ENCODE measurements at places on chromosomes 3 and 15.

DNA sequence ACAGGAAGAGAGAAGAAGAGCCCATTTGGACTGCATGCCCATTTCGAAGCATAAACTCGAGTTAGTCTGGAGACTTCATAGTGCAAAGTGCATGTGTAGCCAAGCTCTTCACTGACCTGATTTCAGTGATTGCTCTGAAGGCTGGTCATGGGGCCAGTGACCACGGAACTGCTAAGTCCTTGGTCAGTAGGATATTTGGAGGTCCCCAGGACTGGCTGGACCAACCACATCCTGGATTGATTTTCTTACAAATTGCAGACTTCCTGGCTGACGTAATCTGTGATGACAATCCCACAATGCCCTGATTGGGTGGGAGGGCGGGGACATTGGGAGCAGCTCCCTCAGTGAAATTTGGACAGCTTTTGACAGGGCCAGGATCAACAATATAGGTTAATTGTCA is 233.4 kb downstream of the CACNA2D3 start:
- DNase-seq = no peak

- DNase-seq = peak; percentile 51
These were observed 8.5 kb downstream of the FAM107A start for GRCh38 chr3:58568572-58569286.

GRCh38 chr15:68582864-68583263 is 4.1 kb downstream of the CORO2B start:
- no peak for DNase-seq

DNA sequence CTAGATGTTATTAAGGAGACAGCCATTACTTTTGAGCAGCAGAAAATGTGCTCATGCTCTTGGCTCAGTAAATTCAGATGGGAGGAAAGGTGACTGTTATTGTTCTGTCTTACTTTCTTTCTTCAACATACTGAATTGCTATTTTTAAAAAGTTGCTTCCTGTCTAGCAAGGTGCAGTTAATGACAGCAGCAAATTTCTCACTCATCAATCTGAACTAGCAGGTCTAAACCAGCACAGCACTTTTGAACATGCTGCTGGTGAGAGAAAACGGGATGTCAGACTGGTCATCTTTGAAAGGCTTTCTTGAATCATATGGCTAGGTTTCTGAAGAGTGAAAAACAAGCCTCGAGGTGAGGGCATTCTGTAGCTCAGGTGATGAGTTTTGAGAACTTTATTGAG is 384.7 kb downstream of the MFSD1 start:
- no peak for DNase-seq

DNA sequence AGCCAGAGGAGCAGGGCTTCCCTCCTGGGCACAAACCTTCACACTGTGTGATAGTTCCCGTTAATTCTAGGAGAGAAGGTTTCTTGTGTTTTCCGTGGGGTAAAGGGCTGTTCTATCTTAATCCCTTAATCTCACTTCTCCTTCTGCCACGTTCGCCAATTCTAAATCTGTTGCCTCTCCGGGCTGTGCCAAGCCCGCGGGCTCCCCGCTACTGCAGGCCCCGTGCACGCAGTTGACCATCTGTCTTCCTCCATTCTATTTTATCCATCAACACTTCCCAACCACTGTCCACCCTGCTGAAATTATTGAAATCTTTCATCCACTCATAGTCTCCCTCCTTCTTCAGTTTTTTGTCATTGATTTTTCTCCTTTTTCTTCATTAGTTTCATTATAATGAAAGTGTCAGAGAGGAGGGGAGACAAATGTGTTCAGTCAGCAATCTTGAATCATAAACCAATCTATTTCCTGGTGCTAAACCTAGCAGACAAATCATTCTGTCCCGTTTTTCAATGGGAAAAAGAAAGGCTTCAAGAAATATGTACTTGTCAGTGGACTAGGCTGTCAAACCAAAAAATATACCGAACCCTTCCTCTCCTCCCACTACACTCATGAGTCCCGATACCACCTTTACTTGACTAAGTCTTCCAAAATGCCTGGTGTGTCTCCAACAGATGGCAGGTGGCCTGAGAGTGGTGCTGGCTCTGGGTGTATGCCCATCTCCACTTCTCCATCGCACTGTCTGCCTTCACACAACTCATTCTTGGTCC is 39.6 kb downstream of the SLCO2A1 start:
- DNase-seq = no peak

GRCh38 chr3:99049164-99049563 is 147.7 kb upstream of the DCBLD2 start:
- no peak for DNase-seq

GRCh38 chr3:102163039-102163817 is 271.6 kb upstream of the ZPLD1 start:
- DNase-seq = no peak

DNA sequence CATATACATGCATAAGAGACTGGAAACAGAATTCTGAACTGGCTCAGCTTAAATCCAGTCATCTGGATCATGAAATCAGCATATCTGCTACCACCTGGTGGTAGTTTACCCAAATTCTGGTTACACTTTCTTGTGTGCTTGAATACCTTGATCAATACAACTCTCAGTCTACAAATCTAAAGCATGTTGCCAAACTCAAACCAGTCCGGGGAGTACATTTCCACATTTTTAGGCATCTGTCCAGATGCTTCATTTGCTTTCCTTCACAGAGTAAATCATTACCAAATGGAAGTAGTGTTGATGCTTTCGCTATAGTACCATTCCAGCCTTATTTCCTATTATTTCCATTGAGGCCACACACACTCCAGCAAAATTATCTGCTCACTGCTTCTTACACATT is 126.4 kb downstream of the P2RY1 start:
- no peak for DNase-seq

DNA sequence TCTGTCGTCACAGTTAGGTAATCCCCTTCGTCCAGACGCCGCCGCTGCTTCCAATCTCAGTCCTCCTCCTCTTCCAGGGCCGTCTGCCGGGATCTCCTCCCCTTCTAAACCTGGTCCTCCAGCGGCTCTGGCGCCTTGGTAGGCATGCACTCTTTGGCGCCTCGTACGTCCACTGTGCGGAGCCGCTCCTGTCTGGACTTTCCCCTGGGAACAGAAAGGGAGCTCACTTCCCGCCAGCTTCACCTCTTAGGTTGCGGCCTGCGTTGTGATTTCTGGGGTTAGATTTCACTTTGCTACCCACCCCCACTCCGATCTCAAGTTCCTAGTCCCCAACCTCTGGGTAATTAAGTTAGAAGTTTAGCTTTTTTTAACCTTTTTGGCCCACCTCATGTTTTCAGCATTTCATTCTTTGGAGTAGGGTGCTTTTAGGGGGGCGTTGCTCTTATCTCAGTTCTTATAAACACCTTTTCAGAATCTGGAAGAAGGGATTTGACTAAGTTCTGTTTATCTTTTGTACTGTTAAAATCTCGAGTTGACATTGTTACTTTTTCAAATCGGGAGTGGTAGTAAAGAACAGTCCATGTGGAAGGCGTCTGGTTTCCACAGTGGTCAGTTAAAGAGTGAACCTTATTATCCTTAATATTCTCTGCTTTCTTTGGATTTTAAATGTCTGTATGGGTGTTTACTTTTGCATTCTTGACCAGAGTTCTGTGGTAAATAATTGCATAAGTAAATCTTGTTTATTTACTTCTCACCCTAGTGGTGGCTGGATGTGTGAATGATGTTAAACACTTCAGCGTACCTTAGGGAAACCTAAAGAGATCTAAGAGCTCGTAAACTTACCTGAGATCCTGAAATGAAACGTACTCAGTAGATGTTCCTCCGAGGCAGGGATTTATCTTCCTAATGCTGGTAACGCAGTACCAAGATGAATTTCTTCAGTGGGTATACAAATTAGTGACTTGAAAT is 611 bp downstream of the CTDSPL2 start:
- DNase-seq = no peak

- DNase-seq = no peak
These were observed 29.1 kb downstream of the ALS2CL start for GRCh38 chr3:46664188-46664970.

DNA sequence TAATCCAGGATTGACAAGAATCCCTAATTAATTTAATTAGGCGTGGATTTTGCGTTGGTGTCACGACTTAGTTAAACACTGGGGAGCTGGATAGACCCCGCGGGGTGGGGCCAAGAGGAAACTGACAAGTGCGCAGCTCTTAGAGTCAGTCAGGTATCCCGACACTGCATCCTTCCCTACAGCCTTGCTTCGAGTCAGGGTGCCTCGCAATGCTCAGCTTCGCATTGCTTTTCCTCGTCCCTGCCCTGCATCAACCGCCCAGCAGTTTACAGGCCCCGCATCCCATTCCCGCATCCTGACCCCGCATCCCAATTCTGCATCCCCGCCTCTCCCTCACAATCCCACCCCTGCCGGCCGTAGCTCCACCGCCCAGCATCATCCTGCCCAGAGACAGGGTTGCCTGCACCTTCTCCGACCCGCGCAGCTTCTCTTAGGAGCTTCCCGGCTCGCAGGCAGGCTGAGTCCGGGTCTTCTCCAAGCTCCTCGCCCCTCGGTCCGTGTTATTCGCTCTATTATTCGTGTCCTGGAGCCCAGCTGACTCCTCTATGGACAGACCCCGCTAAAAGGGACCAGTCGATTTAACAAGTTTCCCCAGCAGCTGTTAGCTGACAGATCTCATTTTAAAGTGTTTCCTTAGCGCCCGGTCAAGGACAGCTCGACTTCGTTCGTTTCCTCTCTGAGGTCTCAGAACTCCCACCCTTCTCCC is 699 bp upstream of the SHOX2 start:
- no peak for DNase-seq

DNA sequence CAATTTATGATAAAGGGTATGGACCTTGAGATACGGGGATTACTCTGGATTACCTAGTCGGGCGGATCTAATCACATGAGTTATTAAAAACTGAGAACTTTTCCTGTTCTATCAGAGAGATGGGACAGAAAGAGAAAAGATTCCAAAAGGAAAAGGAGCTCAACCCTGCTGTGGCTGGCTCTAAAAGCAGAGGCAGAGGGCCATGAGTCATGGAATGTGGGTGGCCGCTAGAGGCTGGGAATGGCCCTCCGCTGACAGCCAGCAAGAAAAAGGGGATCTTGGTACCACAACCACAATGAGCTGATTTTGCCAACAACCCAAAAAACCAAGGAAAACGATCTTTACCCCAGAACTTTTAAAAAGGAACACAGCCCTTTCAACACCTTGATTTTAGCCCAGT is 210.0 kb downstream of the MAGI1 start:
- DNase-seq = no peak

GRCh38 chr3:11825301-11825700 is 21.4 kb downstream of the TAMM41 start:
- DNase-seq = no peak

DNA sequence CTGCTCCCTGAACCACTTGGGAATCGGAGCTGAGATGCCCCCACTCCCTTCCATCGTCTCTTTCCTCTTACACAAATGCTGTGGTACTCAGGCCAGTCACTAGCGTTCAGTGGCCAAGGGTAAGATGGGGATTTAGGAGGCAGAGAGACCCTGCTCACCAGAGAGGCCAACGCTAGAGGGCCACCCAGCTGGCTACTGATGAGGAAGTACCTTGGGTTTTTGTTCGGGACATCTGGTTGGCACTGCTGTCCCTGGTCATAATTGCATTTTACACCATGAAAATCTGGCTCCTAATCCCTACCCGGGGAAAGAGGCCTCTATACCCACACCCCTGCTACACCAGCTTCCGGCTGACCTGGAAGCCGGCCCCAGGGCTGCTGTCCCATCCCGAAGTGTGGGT is 7.7 kb downstream of the MAP6D1 start:
- DNase-seq = no peak

DNA sequence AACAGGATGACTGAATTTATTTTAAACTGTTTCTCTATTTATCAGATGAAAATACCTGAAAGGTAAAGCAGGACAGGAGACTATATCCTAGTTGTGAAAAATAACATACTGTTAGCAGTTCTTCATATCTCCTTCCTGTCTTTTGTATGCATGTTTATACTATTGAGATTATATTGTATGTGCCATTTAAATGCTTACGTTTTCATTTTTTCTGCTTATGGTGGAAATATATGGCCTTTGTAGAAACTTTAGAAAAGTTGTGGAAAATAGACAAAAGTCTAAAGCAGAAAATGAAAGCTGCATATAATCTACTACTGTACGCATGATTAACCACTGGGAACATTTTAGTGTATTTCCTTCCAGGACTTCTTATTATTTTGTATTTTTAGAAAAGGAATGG is 2.1 kb upstream of the PPM1L start:
- no peak for DNase-seq

DNA sequence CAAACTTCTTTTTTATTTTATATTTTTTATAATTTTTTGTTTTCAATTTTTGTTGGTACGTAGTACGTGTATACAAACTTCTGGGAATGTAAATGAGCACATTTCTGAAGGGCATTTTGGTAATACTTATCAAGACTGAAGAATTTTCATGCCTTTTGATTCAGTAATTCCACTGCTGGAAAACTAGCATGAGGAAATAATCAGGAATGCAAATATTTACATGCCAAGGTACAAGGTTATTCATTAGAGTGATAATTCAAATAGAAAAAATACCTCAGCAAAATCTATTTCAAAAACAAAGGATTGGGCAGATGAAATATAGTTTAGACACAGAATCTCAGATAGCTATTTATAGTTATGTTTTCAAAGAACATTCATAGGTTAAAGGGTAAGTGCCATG is 128.7 kb downstream of the DMXL2 start:
- DNase-seq = no peak

DNA sequence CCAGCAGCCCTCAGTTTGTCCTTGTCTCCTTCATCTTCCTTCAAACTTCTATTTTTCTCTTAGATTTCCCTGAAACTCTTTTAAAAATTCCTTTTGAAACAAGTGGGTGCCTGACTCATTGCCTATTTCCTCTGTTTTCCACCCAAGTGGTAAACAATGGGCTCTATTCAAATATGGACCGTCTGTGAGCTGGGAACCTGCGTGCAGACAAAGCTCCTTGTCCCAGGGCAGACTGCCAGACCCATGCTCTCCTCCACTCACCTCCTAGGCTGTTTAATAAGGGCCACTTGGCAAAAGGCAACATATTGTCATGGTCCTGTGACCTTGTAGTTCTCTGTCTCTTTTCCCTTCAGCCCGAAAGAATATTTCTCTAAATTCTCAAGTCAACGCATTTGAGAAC is 332.7 kb upstream of the THBS1 start:
- no peak for DNase-seq

GRCh38 chr3:66378256-66378655 is 122.6 kb downstream of the LRIG1 start:
- no peak for DNase-seq

GRCh38 chr3:35670408-35670965 is 31.2 kb downstream of the ARPP21 start:
- DNase-seq = no peak

GRCh38 chr3:144181062-144181461 is 209.4 kb downstream of the DIPK2A start:
- DNase-seq = no peak
